ENCODE measurements at places on chromosomes 11 and 22.
A peak's percentile ranks its signal among the peaks of the same experiment; 100 is the strongest.

DNA sequence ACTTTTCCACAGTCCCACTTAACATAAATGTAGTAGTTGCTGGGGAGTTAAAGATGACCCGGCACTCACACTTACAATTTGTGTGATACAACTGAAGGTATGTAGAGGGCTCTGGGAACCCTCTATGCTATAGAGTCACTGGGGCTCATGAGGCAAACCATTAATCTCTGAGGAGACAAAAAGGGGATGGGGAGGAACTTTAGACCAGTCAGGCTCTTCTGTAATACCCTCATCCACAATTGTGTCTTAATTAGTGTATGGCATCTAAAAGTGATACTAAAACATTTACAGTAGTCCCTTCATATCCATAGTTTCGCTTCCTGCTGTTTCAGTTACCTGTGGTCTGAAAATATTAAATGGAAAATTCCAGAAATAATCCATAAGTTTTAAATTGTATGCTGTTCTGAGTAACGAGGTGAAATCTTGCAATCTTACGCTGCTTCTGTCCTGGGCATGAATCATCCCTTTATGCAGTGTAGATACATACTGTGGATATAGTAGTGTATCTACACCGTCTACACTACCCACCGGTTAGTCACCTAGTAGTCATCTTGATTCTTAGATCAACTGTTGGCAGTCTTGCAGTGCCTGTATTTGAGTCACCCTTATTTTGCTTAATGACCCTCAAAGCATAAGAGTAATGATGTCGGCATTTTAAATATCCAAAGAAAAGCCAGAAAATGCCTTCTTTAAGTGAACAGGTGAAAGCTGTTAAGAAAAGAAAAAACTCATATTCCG lies 12.2 kb downstream of the CBL start:
- no peak for DNase-seq

GRCh38 chr11:133385781-133386180 lies 146.5 kb downstream of the OPCML start:
- no peak for DNase-seq

GRCh38 chr11:35811783-35812182 lies 132.1 kb upstream of the LDLRAD3 start:
- no peak for DNase-seq

GRCh38 chr11:73968356-73968966 lies 14.2 kb downstream of the UCP2 start:
- no peak for DNase-seq

DNA sequence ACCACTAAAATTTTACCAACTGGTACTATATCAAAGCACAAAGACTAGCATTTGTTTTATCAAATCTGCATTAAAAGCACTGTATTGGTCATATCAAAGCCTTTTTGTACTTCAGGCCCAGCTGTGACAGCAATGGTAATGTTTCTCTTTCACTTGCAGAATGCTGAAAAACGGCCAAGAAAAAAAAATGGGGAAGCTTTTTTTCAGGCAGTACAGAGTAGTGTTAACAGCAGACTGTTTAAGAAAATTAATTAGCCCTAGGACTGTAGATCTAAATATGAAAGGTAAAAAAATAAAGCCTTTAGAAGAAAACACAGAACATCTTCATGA lies 33.3 kb downstream of the DENND5A start:
- no peak for DNase-seq

DNA sequence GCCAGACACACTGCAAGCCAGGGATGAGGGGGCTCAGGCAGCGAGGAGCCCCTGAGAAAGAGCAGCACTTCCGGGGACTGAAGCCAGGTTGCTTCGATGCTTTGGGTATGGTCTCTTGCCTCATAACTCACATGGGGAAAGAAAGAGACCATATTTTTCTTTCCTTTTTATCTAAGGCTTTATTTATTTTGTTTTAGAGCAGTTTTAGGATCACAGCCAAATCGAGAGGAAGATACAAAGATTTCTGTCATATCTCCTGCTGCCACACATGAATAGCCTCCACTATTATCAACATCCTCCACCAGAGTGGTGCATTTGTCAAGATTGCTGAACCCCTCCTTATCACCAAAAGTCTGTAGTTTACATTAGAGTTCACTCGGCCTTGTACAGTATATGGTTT lies 24.3 kb upstream of the ADSL start:
- DNase-seq, result no peak

DNA sequence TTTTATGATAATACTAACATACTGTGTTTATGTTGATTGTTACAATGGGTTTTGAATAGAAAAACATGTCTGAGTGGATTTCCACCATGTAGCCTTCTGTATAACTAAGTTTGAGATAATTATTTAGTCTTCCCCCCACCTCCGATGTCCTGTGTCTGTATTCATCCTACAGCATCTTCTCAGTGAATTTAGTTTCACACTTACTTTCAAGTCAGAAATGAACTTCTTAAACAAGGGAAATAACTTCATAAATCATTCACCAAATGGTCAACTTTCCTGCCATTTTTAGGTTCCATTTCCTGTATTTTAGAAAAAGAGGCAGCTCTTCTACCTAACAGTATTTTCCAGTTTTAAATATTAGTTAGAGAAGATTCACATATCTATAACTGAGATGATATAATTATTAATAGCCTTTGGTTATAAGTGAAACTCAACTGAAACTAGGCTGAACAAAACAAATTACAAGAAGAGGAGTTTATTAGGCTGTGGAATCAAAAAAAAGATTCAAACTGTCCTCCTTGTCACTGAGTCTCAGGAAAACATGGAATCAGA lies 3.5 kb downstream of the OR51B5 start:
- DNase-seq, result no peak

DNA sequence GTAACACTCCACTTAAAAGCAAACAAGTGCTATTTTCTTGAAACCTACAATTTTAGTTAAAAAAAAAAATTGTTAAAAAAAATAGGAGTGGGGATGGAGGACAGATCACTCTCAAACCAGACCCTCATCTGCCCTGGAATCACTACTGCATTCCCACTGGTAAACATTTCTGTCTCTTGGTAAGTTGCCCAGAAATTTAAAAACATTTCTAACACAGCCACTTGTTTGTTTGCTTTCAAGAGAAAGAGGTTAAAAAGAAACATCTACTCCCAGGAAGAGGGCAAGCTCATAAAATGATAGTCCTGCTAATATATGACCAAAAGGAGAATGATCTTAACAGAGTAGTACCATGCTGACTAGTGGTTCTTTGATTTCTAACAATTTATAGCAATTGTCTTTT lies 83.3 kb downstream of the SGSM3 start:
- no peak for DNase-seq

GRCh38 chr11:133064152-133064877 lies 468.0 kb downstream of the OPCML start:
- peak; percentile 75 for DNase-seq

GRCh38 chr11:117612177-117612576 lies 184.8 kb downstream of the DSCAML1 start:
- no peak for DNase-seq

DNA sequence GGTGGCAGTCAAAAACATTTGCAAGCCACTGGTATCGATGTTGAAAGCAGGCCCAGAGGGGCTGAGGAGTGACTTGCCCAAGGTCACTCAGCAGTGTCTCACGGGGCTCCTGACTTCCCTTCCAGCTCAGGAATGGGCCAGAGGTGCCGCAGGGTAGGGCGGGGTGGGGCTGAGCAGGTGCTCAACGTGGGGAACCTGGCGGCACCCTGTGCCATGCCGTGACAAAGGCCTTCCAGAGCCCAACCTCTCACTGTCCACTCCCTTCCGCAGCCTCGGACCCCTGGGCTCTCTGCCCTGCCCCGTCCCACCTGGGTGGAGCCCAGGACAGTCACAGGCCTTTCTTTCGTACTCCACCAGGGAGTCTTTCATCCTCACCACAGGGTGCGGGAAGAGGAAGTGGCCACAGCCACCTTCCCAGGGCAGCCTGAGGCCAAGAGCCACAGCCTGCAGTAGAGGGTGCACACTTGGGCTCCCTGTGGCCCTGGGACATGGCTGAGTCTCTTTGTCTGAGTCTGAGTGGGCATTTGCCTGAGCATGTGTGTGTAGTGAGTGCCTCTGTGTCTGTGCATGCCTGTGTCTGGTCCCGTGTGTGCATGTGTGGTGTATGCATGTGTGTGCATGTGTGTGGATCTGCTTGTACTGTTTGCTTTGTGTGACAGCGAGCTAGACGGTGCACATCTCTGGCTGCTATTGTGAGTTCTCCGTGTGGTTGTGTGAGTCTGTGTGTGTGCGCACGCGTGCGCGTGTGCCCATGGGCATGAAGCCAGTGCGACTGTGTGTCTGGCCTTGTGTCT lies 6.0 kb upstream of the LIF start:
- no peak for DNase-seq

- DNase-seq, result no peak
These were observed 65.8 kb upstream of the SUSD2 start for GRCh38 chr22:24115247-24116207.

- no peak for DNase-seq
These were observed 434 bp downstream of the BANF1 start for GRCh38 chr11:66002648-66003225.

GRCh38 chr11:108009497-108010370 lies 1.0 kb downstream of the CUL5 start:
- no peak for DNase-seq

GRCh38 chr22:49642331-49642730 lies 185.3 kb downstream of the BRD1 start:
- DNase-seq, result no peak

- DNase-seq, result no peak
These were observed 11.2 kb downstream of the GRIK4 start for GRCh38 chr11:120522736-120523135.

GRCh38 chr22:19693981-19694670 lies 20.2 kb upstream of the SEPTIN5 start:
- DNase-seq, result no peak

GRCh38 chr11:43573873-43574272 lies 106.7 kb upstream of the HSD17B12 start:
- DNase-seq, result no peak

DNA sequence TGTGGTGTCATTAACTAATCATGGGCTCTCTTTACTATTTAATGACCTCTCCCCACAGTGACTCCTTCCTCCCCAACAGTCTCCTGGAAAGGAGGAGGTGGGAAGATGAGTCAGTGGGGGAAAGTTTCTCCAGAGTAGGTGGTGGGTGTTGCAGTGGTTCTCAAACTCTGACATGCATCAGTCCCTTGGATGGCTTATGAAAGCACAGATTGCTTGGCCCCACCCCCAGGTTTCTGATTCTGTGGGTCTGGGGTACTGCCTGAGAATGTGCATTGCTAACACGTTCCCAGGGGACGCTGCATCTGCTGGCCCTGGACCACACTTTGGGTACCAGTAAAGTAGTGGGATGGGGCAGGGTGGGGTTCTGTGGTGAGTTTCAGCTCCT lies 9.8 kb downstream of the CD82 start:
- DNase-seq, result no peak

GRCh38 chr11:124943254-124943616 lies 7.4 kb upstream of the HEPACAM start:
- DNase-seq, result no peak

DNA sequence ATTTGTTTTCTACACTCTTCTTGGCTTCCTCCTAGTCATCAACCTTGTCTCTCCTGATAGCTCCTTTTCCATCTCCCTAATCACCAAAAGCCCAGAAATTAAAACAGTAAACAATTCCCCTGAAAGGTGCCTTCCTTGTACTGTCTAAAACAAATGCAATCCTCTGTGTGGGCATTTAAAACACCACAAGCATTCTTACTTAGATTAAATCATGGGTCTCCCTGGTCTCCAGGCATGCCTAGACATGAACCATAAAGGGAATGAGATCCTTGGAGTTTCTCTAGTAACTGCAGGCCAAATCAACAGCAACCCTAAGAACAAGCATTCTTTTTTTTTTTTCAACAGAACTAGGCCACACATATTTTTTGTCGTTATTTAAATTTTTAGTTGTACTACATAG lies 1.9 kb downstream of the BTG4 start:
- DNase-seq, result no peak

GRCh38 chr11:45362636-45363035 lies 76.5 kb upstream of the SYT13 start:
- DNase-seq, result no peak

DNA sequence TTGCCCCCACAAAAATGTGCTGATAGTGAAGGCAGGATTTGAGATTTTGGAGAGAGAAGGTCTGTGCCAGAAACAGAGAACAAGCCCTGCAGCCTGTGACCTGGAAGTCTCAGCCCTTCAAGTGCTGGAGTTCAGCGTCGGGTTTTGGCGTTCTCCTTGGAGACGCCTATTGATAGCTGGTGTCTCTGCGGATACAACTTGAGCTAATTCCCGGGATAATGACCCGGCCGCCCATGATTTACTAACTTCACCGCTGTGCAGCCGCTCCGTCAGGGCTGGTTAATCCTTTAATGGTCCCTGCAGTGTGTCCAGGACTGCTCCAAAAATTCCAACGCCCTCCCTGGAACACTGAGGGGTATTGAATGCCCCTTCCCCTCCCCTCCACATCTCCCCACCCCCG lies 76.6 kb downstream of the WT1 start:
- no peak for DNase-seq

- DNase-seq, result no peak
These were observed 2.4 kb upstream of the ATL3 start for GRCh38 chr11:63673579-63673978.

DNA sequence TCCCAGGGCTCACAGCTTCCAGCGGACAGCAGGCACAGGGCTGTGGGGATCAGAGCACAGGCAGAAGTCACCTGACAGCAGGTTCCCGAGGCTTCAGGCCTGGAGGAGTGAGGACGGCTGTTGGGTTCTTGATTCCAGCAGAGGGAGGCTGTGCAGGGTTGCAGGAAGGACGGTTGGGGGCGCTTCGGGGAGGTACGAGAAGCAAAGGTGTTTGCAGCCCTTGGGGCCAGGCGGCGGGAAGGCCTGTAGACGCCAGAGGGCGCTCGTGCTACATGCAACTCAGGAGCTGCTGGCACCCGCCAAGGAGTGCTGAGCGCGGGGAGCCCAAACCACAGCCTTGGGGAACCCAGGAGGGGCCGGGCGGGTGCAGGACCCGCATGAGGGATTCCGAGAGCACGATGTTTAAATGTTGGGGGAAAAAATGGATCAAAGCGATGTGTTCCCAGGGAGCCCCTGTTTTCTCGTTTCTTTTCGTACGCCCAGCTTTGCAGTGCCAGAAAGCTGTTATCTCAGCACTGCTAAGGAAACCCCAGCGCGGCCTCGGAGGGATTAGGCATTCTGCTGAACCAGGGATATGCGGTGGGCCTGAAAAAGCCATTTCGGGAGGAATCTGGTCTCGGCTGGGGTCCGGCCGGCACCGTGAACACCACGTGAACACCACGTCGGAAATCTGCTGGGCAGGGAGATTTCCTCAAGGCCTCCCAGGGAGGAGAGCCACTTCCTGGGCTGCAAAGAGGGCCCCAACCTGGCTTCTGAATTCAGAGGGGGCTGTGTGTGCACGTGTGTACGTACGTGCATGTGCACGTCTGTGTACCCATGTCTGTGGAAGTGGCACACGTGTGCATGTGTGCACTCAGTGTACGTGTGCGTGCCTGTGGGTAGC lies 88.1 kb downstream of the KCNQ1 start:
- peak; percentile 28 for DNase-seq

GRCh38 chr11:103878646-103879045 lies 157.8 kb upstream of the DDI1 start:
- no peak for DNase-seq
